Pancreas (tissue), 10 donors: ENCODE measurements at places on chromosomes 12 and 14. TPM values are rescaled to one million over a fixed set of nuclear protein-coding genes. Genes with fewer than 3 reads are reported as not detected.
A peak's percentile ranks its signal among the peaks of the same experiment; 100 is the strongest.

Gene GPR84
- total RNA-seq, result not detected

Gene PLEKHA5
- 18.5 TPM for total RNA-seq

Gene NID2
- 3.8 TPM for total RNA-seq

Gene FAM90A1
- total RNA-seq, result 0.55 TPM

DNA sequence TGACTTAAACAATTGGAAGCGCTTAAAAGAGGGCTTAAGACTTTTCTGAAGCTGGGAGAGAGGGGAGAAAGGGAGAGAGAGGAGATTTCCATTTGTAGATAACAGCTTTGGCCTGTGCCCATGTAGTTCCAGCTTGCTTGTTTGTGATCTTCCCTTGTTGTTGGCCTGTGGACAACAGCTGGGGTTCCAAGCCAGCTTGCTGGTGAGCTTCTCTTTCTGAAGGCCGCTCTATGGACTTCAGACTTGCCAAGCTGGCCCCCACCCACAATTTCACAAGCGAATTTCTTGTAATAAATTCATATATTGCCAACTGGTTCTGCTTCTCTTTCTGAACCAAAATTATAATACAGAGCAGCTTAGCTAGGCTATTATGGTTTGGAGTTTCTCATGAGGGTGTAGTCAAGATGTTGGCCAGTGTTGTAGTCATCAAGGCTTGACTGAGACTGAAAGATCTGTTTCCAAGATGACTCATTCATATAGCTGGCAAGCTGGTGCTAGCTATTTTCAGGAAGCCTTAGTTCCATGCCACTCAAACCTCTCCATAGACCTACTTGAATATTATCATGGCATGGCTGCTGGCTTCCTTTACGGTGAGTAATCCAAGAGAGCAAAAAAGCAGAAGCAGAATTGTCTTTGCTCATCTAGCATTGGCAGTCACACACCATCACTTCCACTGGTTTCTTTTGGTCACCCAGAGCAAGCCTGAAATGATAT lies 89.4 kb downstream of the ATP23 start:
- no peaks in the 10 kb centered on the region for H3K36me3 ChIP-seq
- DNase-seq, result no peak
- H3K4me3 ChIP-seq, result no peak overlapping the region
- no peaks in the 10 kb centered on the region for H3K4me1 ChIP-seq
- H3K27me3 ChIP-seq, result no peaks in the 10 kb centered on the region
- no peak overlapping the region for H3K27ac ChIP-seq

- H3K27me3 ChIP-seq, result no peaks in the 10 kb centered on the region
- H3K27ac ChIP-seq, result no peak overlapping the region
- H3K4me1 ChIP-seq, result peaks cover 14% of the 10 kb centered on the region
- H3K36me3 ChIP-seq, result no peaks in the 10 kb centered on the region
- no peak for DNase-seq
- H3K4me3 ChIP-seq, result peak overlapping the region; percentile 97
Measured at GRCh38 chr12:45217846-45218245, 2.0 kb downstream of the ANO6 start.

DNA sequence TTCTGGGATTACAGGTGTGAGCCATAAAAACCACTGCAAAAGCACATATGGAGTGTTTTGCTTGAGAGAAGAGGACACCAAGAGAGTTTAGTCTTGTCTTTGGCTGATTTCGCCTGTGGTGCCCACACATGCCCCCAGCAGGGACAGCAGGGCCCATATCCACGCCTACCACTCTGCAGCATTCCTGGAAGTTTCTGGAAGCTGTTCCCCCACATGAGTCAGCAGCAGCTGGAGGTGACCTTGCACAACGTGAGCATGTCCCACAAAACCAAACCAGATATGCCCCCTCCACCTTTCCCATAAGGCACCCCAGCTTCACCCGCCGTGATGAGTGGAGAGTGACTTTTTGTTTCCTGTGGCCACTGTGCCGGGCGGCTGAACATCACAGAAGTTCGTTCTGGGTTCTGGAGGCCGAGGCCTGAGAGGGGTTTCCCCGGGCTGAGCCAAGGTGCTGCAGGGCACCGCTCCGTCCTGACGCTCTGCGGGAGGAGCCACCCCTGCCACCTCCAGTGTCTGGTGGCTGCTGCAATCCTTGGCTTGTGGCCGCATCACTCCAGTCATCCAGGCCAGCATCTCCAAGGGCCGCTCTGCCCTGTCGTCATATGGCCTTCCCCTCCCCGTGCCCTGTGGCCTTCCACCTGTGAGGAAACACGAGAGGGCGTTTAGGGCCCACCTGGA lies 4.7 kb downstream of the ASPG start:
- no peak for DNase-seq
- H3K4me3 ChIP-seq, result no peak overlapping the region
- H3K4me1 ChIP-seq, result no peaks in the 10 kb centered on the region

- no peak for DNase-seq
- H3K27me3 ChIP-seq, result no peaks in the 10 kb centered on the region
- H3K4me1 ChIP-seq, result peaks cover 19% of the 10 kb centered on the region
Measured at GRCh38 chr12:124938108-124938507, 23.7 kb upstream of the UBC start.

DNA sequence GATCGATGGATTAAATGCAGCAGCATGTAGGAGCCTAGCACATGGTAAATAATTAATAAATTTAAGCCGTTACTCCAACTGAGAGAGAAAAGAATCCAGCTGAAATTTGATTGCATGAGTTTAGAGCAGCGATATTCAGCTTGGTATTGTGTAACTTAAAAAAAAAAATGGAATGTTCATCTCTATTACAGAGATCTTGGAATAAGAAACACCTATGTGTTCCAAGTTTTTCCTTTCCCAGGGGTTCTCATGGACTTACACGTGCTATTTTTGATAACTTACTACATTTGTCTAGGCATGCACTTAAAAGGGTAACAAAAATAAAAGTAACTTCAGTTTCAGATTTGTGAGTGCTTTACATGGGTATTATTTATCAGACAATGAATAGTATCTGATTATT lies 122.8 kb downstream of the RASSF9 start:
- H3K27me3 ChIP-seq, result no peaks in the 10 kb centered on the region
- H3K4me3 ChIP-seq, result no peak overlapping the region
- H3K4me1 ChIP-seq, result no peaks in the 10 kb centered on the region

DNA sequence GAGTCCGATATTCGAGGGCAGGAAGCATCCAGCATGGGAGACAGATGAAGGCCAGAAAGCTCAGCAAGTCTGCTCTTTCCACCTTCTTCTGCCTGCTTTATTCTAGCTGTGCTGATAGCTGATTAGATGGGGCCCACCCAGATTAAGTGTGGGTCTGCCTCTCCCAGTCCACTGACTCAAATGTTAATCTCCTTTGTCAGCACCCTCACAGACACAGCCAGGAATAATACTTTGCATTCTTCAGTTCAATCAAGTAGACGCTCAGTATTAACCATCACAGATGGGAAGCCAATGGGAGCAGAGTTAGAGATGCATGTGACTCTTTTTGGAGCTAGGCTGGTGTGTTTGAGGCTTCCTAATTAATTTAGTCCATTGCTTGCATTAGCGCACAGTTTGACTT lies 17.0 kb downstream of the C12orf75 start:
- no peaks in the 10 kb centered on the region for H3K4me1 ChIP-seq
- no peaks in the 10 kb centered on the region for H3K27me3 ChIP-seq
- no peak overlapping the region for H3K27ac ChIP-seq
- no peak overlapping the region for H3K4me3 ChIP-seq
- no peak for DNase-seq

DNA sequence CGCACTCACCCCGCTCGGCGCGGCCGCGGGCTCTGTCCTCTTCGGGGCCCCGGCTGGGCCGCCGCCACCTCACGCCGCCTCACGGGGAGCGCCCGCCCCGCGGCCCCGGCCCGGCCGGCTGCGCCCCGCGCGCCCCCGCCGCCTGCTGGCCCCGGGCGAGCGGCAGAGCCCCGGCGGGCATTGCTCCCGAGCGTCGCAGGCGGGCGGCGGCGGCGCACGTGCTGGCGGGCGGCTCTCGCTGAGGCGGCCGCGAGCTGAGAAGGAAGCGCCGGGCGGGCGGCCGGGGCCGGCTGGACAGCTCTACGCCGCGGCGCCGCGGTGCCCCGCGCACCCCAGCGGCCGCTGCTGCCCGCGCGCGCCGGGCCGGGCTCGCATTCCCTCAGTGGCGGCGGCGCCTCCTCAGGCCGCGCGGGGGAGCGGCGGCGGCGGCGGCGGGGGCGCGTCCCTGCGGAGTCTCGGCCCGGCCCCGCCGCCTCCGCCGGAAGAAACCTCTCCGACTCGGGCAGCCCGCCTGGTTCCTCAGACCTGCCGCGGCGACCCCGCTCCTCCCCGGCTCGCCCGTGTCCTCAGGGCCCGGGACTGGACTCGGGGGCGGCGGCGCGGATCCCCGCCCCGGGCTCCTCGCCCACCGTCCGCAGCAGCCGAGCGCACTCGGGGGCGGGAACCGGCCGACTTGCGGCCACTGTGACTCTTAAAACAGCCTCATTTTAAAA lies at the start of gene PITPNM2:
TSS of gene PITPNM2 (minus strand) at position 347 of the 713 bp plus-strand sequence. CDS start 116,500 bp downstream, outside the sequence.
- peak; percentile 67 for DNase-seq
- H3K4me1 ChIP-seq, result peaks cover 11% of the 10 kb centered on the region
- peak within 1 kb of the TSS; percentile 86 for H3K4me3 ChIP-seq

- H3K4me1 ChIP-seq, result no peaks in the 10 kb centered on the region
- DNase-seq, result no peak
- H3K36me3 ChIP-seq, result no peaks in the 10 kb centered on the region
- H3K27ac ChIP-seq, result no peak overlapping the region
Measured at GRCh38 chr12:94849411-94849976, 154.0 kb downstream of the NDUFA12 start.

DNA sequence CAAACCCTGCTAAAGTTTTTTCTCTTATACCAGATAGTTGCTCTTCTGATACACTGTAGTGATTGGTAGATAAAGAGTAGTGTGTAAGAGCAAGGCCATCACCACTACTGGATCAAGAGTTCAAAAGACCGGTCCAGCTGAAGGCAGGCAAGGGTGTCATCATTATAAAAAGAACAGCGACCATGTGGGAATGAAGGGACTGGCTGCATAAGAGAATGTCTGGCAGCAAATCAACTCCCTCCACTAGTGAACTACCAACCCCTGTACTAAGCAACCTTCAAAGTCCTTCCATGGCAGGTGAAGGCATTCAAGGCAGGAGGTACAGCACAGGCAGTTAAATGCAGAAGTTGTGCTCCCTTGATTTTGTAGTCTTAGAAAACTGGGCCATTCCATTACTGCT lies 53.5 kb downstream of the EGLN3 start:
- H3K4me1 ChIP-seq, result no peaks in the 10 kb centered on the region

DNA sequence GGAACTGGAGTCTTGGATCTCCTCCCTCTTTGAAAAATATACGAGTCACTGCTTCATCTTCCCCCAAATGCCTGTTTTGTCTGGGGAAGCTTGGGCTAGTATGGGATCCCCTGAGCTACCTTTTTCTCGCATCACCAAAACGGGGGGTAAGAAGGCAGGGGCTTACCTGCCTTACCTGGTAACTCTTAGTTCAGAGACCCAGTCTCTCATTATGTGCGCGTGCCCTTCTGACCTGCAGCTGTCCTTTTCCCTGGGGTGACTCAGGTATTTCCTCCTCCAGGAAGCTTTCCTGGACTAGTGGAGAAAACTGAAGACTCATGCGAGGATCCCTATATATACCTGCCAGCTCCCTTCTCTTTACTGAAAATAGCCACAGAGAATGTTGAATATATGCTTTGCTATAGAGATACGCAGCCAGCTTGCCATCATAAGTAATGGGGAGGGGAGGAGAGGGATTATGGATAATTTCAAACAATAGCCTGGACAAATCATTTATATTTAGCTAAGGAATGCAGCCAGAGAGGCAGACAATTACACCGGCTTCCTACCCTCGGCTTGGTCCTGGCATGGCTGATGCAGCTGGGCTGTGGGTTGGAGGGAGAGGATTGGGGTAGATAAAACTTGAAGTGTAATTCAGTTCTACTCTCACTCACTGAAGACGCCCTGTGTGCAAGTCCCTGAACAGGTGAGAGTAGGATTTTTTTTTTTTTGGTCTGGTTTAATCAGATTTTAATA lies 1.1 kb downstream of the TSPAN9 start:
- no peak for DNase-seq
- no peaks in the 10 kb centered on the region for H3K36me3 ChIP-seq
- peaks cover 11% of the 10 kb centered on the region for H3K4me1 ChIP-seq
- no peak overlapping the region for H3K27ac ChIP-seq
- H3K27me3 ChIP-seq, result no peaks in the 10 kb centered on the region

DNA sequence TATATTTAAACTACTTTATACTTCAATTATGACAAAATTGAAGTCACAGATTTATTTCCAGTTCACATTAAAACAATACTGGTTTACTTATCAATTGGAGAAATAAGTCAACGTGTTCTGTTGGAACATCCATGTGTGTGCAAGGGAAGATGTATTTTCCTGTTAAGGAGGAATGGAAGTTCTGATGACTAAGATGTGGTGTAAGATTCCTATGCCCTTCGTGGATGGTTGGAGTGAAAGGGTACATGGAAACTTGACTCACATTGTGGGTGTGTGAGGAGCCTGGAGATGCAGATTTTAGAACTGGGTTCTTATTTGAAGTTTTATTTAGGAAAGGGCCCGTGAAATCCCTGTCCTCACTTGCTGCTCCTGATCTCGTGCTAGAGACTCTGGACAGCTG lies 95.3 kb downstream of the CATSPERB start:
- no peak overlapping the region for H3K4me3 ChIP-seq
- DNase-seq, result no peak
- no peak overlapping the region for H3K27ac ChIP-seq
- no peaks in the 10 kb centered on the region for H3K36me3 ChIP-seq

- H3K4me3 ChIP-seq, result no peak overlapping the region
- DNase-seq, result no peak
- H3K36me3 ChIP-seq, result no peaks in the 10 kb centered on the region
- H3K27me3 ChIP-seq, result no peaks in the 10 kb centered on the region
- H3K4me1 ChIP-seq, result peaks cover 51% of the 10 kb centered on the region
Measured at GRCh38 chr12:50246873-50247612, 36.3 kb downstream of the LIMA1 start.
